ENCODE measurements at places on chromosomes 2 and 18.
A peak's percentile ranks its signal among the peaks of the same experiment; 100 is the strongest.

DNA sequence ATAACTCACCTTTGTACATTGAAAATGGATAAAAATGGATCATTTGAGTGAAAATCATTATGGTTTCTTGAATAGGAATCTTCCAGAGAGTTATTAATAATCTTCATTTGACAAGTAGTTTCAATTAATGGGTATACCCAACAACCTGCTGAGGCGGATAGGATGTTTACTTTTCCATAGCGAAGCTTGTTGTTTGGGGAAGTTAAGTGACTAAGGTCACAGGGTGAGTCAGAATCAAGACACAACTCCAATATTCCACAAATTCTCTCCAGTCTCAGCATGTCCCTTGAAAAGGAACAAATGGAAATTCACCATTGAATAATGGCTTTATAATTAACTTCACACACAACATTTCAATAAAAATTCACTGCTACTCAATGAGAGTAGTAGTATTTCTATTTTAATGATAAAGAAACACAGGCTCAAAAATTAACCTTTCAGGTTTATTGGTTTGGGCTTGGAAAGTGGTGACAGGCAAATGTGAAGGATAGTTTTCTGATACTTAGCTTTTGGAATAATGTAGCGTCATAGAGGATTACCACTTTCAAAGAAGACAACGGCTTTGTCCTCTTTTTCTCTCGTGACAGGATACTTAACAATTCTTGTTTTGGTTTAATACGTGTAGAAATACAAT lies 211.3 kb downstream of the GPD2 start:
- no peak for DNase-seq

GRCh38 chr2:208074610-208075356 lies 49.5 kb upstream of the PLEKHM3 start:
- DNase-seq = no peak

GRCh38 chr2:119702918-119703401 lies 24.0 kb downstream of the TMEM177 start:
- peak; percentile 50 for DNase-seq

GRCh38 chr18:14922031-14922430 lies 174.1 kb downstream of the ANKRD30B start:
- DNase-seq = no peak

GRCh38 chr2:223019390-223019930 lies 32.5 kb upstream of the KCNE4 start:
- DNase-seq = no peak

DNA sequence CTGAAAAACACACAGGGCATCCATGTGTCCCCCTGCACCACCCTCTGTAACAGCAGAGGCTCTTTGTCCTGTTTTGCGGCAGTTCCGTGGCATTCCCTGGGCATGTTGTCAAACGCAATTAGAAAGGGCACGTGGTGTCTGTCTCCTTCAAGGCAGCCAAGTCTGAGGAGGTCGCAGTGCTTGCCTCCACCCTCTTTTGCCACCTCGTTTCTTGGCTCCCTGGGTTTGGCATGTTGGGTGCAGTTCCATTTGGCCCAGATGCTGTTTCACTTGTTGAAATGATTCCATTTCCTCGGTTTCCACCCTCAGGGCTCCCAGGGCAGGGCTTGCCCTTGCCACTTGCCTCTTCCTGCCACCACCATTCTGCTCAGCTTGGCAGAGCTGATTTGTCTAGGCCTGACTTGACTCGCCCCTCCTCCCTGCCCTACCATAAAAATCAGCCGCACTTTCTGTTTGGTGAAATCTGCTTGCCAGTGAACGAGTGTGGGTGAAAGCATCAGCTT lies 12.4 kb downstream of the CCL20 start:
- no peak for DNase-seq

- DNase-seq = no peak
Observed at GRCh38 chr2:95185973-95186372, 20.4 kb downstream of the ZNF2 start.

- DNase-seq = no peak
Observed at GRCh38 chr2:134027980-134028379, 225.9 kb upstream of the MGAT5 start.

Measured in activated CD4-positive, CD25-positive, alpha-beta regulatory T cell treated with anti-CD3 and anti-CD28 coated beads, Interleukin-2, amount 50 U/mL, for 16 hours (primary cell).